ENCODE measurements at places on chromosomes 12 and 14.

DNA sequence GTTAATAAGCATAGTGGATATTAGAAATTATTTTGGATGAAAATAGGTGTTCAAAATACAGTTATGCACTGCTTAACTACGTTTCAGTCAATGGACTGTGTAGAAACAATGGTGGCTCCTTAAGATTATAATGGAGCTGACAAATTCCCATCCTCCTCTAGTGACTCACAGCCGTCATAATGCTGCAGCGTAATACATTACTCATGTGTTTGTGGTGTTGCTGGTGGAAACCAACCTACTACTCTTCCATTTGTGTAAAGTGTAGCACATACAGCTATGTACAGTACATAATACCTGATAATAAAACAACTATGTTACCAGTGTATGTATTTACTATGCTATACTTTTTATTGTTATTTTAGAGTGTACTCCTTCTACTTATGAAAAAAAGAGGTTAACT is 111.2 kb upstream of the TMCC3 start:
- no peak for DNase-seq

- no peak for DNase-seq
Observed at GRCh38 chr12:62512901-62513300, 46.3 kb downstream of the MON2 start.

GRCh38 chr14:49480979-49481498 is 105.1 kb downstream of the RPS29 start:
- no peak for DNase-seq

GRCh38 chr14:69992564-69992963 is 113.3 kb downstream of the SMOC1 start:
- DNase-seq, result no peak

DNA sequence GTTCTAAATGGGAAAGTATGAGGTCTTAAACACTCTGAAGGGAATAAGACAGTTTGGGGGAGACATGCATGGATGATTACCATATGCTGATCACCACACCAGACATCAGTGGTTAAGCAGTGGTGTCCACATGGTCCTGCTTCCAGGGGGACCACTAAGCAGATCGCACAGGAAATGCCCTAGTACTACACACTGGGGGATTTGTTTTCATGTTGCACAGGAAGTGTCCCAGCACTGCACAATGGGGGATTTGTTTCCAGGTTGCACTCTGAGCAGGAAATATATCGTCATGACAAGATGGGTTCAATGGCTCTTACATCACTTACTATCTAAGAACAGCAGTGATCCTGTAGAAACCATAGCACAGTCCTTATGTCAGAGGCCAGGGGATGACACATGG is 245.5 kb downstream of the BCL11B start:
- no peak for DNase-seq

DNA sequence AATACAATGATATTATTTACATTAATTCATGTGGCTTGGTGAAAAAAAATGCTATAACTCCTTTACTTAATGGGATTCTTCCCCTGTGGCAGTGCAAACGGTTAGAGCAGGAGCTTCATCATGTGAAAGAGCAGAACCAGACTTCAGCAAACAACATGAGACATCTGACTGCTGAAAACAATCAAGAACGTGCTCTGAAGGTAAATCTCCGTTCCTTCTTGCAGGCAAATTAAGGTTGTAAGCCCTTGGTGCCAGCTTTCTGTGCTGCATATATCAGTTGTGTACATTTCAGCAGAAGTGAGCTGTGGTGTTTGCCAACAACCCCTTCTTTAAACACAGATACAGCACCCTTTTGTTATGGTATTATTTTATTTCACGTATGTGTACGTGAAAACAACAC is 171.7 kb downstream of the MIPOL1 start:
- DNase-seq, result no peak

DNA sequence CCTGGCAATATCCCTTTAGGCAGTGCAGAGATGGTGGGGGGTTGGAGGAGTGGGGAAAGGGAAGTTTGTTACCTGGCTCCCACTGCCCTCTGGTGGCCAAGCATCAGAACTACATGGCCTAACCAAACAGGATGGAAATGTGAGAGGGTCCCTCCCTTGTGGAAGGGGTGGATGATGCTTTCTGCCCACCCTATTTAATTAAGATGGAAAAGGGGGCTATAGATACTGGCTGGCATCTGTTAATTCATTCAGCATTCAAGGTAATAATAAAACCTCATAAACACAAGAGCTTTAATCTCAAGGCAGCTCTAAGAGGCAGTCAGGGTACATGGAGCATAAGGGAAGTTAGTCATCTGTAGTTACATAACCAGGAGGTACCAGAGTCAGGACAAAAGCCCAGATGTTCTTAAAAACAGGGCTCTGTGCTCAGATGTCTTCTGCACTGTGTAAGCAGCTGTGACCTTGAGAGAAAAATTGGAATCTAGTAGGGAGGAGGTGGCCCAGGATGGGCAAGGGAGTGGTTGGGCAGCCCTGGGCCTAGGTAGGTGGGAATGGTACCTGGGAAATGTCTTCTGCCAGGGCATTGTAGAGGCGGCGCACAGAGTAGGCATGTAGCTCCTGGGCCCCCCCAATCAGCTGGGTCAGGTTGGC is 4.6 kb downstream of the AP1G2 start:
- DNase-seq, result peak; percentile 73

DNA sequence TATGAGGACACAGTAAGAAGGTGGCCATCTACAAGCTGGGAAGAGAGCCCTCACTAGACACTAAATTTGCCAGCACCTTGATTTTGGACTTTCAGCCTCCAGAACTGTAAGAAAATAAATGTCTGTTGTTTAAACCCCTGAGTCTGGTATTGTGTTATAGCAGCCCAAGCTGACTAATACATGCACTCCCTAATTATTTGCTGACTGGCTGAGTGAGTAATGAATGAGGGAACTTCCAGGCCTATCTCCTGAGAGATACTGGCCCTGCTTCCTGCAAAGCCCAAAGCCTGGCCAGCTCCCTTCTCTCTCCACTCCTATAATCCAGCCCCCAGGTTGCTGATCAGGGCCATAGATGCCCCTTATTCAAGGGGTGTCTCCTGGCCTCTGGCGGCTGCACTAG is 120.0 kb upstream of the NOS1 start:
- DNase-seq, result no peak

DNA sequence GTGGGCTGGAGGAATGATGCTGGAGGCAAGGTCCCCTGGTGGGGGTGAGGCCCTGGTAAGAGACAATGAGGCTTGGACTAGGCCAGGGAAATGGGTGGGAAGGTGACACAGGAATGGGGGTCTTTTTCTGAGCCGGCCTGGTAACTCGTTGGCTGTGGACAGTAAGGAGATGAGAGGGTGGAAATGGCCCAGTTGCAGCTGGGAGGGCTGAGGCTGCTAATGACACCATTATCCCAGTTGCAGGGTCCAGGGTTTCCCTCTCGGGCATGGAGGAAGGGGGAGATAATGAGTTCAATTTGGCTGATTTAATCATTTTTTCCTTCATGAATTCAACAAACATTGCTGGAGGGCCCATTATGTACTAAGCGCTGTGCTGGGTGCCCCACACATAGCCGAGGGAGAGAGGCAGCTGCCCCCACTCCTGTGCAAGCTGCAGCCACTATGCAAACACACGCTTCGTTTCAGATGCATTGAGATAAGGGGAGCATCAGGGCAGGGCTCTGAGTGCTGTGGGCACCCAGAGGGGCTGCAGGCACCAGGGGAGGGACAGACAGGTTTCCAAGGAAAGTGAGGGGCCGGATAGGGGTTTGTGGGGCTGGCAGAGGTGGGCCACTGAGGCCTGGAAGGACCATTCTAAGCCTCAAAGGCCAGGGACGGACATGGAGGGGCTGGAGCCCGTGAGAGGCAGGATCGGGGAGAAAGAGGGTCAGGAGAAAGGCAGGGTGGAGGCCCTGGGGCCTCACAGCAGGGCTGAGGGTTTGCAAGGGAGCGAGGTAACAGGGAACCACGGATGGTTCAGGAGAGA is 43.2 kb upstream of the MEG3 start:
- no peak for DNase-seq

- DNase-seq, result peak; percentile 32
Observed at GRCh38 chr12:45989721-45990467, 480 bp downstream of the SCAF11 start.

DNA sequence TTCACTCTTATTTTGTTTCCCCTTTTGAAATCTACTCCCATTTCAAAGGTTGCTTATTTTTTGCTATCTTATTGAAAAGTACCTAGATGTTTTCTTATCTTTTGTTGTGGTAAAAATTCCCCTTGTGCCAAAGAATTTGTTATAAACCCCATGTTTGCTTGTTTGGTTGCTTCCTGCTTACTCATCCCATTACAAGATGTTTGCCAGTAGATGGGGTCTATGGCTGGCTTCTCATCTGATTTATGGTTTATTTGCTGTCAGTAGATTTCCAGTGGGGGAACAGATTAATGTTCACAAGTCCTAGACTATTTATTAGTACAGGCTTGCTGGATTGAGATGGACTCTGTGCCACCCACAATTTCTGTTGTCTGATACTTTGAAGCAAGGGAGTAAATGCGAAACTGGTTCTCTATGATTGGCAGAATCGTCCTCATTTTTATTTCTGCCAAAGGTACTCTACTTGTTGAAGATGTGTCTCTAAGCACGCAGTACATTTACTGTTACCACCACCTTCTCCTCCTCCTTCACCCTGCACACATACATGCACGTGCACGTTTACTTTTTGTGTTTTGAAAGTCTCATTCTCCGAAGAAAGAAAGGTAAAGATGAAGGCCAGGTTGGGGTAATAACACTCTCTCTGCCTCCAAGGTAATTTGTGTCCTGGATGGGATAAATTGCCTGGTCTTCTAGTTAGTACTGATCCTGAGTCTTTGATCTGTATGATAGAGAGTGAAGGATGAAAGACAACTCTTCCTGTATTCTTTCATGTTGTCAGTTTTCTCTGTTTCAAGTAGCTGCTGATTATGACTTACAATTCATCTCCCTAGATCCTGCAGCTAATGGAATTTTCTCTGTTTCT is 117.2 kb upstream of the ATP2B1 start:
- no peak for DNase-seq

GRCh38 chr12:23560611-23561010 is 388.9 kb downstream of the SOX5 start:
- DNase-seq, result no peak

- no peak for DNase-seq
Observed at GRCh38 chr14:95255013-95255412, 64.7 kb downstream of the CLMN start.

GRCh38 chr14:64966976-64967375 is 5.2 kb downstream of the RAB15 start:
- no peak for DNase-seq

GRCh38 chr12:101038289-101038871 is 171.7 kb downstream of the SLC5A8 start:
- DNase-seq, result no peak

DNA sequence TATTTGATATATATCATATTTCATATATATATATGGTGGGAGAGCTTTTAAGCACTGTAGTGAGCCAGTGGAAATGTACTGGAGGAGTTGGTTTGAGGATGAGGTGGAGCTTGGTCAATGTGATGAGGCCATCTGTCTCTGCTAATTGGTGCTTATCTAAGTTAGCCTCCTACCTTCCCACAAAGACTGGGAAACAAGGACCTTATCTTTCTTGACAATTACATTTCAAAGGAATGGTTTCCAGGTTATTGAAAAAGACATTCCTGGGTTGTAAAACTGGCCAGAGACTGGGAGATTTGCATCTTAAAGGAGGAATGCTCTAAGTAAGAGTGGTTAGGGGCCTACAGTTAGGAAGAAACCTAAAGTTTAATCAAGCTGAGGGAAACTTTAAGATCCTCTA is 212.8 kb upstream of the SYT1 start:
- no peak for DNase-seq
